NCI-H1417 treated with DMSO at 0.1 percent for 48 hours (cell line): ENCODE measurements at places on chromosomes 2 and 18.

GRCh38 chr2:126986631-126987187 is 88.0 kb downstream of the TEX51 start:
- DNase-seq, result no peak

DNA sequence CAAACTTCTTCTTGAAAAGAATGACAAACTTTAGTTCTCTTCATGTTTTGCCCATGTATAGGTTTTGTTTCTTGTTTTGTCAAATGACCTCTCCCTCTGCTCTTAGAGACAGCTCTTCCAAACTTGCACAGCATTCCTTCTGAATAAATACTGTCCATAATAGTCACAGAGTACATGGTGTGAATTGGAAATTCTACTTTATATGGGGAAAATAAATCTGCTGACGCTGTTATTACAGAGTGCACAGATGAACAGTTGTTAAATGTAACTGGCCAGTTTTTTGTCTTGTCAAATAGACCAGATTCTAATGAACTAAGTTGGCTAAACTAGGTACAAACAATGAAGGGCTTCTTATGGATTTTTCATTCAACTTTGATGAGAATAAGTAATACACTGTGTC is 115.8 kb upstream of the DTNA start:
- no peak for DNase-seq

- no peak for DNase-seq
Observed at GRCh38 chr2:9050122-9050809, 46.8 kb upstream of the MBOAT2 start.

- no peak for DNase-seq
Observed at GRCh38 chr18:22796113-22796512, 137.0 kb upstream of the RBBP8 start.
